ENCODE measurements at places on chromosomes 5 and 9.

DNA sequence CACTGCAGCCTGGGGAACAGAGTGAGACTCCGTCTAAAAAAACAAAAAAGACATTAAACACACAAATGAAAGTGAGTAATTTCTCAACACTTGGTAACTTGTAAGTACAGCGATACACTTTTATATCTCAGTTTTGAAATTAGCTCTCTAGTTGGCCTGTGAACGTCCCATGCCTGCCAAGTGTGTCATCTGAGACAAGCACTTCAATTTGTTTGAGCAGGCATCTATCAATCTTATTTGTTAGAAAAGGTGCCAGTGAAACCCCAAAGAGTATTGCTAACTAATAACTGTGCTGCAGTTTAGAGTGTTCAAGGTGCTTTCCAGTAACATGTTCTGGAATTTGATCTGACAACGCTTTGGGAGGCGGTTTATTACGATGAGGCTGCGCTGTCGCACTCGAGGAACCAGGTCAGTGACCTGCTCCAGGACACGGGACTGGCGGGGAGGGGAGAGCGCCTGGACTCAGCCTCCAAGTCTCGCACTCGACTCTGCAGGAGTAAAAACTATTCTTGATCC lies 1.1 kb upstream of the SPIN1 start:
- DNase-seq, result no peak

GRCh38 chr9:72950875-72951442 lies 1.9 kb downstream of the ALDH1A1 start:
- no peak for DNase-seq

GRCh38 chr5:56314529-56314928 lies 81.4 kb upstream of the ANKRD55 start:
- DNase-seq, result no peak

GRCh38 chr5:111520908-111521307 lies 8.6 kb upstream of the STARD4 start:
- DNase-seq, result no peak

- DNase-seq, result no peak
These were observed 916.6 kb downstream of the DNAH5 start for GRCh38 chr5:13027874-13028273.

DNA sequence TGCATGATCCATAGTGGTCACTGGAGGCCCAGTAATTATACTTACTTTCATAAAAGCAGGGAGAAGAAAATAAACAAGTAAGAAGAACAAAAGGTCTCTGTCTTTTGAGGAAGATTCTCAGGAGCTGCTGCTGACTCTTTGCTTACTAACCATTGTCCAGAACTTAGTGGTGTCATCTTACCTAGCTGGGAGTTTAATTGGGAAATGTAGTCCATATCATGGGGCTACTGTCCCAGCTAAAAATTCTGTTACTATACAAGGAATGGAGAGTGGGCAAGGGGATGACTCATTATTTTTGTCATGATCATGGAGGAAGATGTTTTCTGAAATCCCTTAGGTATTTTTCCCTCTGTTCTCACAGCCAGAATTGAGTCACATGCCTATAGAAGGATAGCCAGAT lies 639.3 kb downstream of the MTRR start:
- DNase-seq, result no peak

All from dermis microvascular lymphatic vessel endothelial cell (primary cell).